HFF-Myc (cell line): ENCODE measurements at places on chromosomes 4 and X.

DNA sequence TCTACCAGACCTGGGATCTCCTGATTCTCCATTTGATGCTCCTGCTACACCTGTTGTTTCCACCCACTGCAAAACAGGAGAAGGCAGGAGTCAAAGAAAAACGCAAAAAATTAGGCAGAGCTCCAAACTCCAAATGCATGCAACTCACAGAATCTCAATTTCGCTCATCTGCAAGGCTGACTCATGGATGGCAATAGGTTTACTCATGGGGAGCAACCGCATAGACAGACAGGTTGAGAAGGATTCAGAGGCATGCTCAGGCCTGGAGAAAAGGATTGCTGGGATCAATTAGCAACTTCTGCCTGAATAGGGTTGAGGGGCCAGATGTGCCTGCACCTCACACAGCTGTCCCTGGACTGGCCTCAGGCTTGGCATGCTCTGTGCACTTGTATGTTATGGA is 231.0 kb downstream of the LDB2 start:
- peak; percentile 95 for DNase-seq

DNA sequence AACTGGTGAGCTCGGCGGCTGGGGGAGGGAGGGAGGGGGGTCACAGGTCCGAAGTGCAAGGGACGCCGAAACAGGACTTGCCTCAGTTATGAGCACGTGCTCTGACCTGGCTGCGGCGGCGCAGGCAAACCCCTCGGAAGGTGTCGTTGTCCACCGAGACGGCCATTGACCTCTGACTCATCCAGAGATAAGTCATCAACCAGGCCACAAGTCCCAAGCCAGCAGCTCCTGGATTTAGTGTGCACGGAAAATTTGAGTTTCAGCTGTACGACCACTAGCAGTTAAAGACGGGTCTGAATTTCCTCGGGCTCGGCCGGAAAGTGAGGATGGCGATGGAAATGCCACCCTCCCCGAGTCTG is 674 bp downstream of the SH3D19 start:
- DNase-seq: peak; percentile 47

DNA sequence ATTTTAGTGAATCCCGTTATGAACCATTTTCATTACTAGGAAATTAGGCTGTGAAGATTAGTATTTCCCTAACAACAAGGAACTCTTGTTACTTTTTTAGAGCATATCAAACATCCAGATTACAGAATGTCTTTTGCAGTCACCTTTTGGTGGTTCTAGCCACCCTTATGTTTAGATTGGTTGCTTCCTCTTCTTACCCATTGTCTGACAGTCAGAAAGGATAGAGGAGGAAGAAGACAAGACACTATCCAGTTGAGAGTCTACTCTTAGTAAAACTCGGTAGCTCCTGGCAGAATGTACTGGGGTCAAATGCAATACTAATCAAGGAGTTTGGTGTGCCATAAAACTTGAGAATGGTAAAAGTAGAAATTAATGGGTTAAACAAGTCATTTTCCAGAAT is 1.6 kb upstream of the GUCY1A1 start:
- DNase-seq: no peak

DNA sequence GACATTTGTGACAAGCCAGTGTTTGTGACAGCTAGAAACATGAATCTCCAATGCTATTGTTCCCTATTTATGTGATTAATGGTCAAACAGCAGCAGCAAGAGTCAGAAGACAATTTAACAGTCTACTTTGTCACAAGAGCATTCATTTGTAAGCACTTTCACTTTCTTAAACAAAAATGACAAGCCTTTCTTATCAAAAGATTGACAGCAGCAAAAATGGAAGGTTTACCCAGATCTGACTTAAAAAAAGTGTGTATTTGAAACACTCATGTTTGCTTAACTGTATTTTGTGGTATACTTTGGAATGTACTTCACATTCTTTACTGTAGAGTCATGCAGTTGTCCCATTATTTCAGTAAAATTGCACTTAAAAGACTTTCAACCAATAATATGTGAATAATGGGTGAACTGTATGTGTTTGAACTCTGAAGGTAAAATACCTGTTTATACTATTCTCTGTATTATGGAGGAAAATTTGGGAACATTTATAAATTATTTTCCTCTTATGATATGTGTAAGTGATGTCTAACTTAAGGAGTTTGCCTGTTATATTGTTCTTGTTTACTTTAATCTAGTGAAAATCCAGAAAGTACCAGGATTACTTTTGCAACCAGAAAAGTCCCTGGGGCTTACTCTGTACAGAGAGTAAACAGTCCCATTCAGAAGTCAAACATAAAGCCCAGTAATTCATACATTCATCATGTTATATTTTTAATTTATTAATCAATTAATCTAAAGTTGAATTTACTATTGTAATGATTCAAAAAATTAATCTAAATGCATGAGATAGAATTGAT is 314.9 kb upstream of the TRAM1L1 start:
- DNase-seq: peak; percentile 2

DNA sequence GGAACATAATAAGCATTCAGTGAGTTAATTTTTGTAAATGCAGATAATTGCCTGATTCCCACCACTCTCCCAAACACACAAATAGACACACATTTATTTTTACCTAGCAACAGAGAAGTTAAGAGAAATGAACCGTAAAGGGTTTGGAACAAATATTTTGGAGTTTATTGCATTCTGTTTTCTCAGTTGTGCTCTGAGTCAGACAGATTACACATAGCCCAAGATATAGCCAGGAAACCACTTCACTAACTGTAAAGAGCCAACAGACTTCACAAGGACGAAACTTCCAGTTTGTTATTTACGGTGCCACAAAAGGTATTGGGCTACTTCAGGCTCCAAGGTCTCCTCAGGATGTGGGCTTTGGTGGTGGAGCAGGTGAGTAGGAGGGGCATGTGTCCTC is 217.0 kb downstream of the BMPR1B start:
- no peak for DNase-seq

DNA sequence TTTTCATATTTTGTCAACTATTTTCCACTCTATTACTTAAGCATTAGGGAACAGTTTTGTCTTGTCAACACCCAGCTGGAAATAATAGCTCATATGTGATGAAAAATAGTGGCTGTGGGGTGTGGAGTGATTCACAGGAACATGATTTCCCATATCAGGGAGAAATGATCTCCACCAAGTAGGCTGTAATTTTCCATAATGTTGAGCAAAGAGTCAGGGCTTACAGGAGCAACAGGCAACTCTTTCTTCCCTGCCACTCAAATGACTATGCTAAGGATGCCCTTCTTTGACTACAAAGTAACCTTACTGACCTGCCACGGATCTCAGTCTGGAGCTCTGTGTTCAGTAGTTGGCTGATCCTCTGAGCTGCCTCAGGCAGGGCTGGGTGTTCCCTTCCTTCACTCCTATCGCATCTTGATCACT is 90.0 kb upstream of the GATB start:
- DNase-seq: no peak

DNA sequence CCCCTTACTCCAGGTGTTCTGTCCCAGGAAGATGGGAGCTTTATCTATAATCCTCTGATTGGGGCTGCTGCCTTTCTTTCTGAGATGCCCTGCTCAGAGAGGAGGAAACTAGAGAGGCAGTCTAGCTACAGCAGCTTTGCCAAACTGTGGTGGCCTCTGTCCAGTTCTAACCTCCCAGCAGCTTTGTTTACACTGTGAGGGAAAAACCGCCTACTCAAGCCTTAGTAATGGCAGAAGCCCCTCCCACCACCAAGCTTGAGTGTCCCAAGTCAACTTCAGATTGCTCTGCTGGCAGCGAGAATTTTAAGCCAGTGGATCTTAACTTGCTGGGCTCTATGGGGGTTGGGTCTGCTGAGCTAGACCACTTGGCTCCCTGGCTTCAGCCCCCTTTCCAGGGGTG is 394.9 kb upstream of the PABPC5 start:
- no peak for DNase-seq

GRCh38 chr4:38855466-38855865 is 1.2 kb downstream of the TLR6 start:
- no peak for DNase-seq

DNA sequence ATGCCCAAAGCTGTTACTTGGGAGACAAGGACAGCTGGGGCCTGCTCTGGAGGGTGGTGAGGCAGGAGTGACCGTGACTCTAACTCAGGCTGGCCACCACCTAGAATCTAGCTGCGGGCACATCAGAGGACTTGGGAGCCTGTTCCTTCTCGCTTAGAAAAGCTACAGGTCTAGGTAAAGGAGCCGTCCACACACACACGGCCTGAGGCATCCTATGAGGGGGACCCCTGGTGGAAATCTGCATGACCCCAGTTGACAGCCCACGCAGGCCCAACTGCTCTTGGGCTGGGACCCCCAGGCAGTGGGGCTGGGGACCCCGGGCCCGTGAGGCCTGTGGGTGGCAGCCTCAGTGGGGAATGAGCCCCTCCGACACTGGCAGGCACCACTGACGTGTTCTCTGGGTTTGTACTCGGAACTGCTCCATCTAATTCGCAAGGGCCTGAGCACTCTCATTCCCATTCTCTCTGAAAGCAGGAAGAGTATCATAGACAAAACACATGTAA is 75.6 kb downstream of the ACOX3 start:
- no peak for DNase-seq

DNA sequence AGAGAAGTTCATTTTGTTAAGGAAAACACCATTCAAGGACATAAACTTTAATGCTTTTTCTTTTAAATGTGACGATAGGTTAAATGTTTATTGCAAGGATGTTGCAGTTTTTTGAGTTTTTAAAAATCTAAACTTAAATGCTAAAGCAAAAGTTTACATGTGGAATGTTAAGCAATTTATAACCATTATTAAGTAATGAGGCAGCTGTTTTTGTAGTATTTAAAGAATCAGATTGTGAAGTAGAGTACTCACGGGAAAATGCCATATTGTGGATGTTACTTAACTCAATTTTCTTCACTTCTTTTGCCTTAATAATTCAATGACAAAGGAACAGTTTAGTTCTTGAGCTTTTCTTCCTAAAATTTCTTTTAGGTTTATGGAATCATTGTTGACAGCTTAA is 43.5 kb downstream of the UBE2K start:
- DNase-seq: no peak

GRCh38 chrX:38839944-38840343 is 38.7 kb downstream of the MID1IP1 start:
- DNase-seq: no peak

- no peak for DNase-seq
These were observed 160.3 kb downstream of the ANK2 start for GRCh38 chr4:113209652-113210320.

DNA sequence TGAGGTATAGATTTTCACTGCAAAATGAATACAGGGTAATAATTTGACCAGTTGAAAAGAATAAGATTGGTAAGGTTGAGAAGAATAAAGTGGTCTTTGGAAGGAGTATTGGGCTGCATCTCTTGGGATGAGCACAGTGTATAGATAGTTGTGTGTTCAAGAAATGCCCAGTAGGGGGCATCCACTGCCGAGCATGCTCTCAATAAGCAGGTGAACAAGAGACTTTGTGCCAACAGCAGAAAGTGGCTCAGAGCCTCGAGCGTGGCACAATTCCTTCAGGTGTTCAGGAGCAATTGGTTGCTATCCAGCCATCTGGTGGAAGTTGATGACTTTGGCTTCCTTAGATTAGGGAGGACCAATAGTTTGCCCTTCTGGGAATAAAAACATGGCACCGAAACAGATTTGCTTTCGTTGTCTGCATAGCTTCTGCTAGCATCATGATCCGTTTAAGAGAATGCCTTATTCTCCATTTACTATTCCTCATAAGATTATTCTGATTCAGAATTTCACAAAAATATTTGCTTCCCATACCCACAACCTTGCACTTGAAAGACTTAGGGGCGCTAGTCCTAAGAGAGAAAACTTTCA is 258.1 kb upstream of the NEIL3 start:
- no peak for DNase-seq

DNA sequence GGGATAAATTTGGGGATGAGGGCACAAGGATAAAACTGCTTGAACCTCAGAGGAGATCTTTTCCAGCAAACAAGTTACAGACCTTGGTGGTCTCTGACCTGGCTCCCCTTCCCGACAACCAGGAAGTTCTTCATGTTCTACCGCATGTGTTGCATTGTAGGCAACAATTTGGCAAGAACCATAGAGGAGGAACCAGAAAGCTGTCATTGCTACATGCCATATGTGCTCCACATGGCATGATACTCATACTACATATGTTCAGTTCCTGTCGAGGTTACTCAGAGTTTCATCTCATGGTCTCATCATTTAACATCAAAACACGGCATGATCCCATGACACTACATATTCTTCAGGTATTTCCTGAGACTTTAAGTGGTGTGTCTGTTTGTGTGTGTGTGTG is 235.9 kb downstream of the OR13H1 start:
- no peak for DNase-seq

GRCh38 chrX:23383411-23383810 is 48.8 kb downstream of the PTCHD1 start:
- peak; percentile 5 for DNase-seq

DNA sequence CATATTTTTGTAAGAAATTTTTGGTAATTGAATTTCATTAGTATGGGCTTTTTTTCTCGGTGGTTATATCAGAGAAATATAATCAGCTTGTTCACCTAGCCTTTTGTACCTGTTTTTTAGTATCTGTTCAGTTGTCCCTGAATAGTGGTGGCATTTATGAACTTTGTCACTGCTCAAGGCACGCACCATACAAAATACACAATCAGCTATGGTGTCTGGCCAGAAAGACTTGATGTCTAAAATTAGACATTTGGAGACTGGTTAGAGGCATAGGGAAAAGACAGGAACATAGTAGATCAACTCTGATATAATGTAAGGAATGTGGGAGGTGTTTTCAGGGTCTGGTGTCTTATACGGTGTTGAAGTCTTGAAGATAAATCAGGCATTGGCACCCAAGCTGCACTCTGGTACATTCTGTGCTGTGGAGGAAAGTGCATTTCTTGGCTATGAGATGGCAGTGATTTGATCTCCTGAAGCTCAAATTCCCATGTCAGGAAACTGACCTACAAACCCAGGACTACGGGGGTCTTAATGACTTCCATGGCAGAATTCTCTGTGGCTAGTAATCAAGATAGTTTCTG is 3.6 kb downstream of the ART3 start:
- DNase-seq: no peak

DNA sequence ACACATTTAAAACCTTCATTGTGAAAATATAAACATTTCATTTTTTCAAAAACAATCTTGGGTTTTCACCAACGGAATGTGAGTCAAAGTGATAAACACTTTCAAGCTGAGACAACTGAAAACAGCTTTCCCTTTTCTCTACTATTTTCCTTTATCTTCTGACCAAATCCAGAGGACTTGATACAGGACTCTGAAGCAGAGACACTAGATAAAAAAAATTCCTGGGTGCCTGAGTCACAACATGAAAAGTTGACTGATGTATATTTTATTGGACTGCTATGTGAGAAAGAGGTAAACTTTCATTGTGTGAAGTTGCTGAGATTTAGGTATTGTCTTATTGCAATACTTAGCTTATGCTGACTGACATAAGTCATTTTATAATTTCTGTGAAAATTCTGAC is 411.2 kb downstream of the SPOCK3 start:
- DNase-seq: no peak

GRCh38 chr4:121255986-121256750 is 92.0 kb upstream of the TNIP3 start:
- peak; percentile 78 for DNase-seq

DNA sequence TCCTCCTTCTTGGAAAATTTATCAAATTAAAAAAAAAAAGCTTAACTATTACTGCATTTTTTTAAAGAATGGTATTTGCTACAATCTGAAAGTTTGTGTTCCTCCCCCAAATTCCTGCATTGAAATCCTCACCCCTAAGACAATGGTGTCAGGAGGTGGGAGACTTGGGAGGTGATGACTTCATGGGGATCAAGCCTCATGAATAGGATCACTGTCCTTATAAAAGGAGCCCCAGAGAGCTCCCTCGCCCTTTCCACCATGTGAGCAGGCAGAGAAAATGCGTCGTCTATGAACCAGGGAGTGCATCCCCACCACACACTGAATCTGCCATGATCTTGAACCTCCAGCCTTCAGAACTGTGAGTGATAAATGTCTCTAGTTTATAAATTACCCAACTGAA is 38.0 kb downstream of the DHRSX start:
- DNase-seq: no peak
